Epithelial cell of esophagus (primary cell): ENCODE measurements at places on chromosomes 13 and 19.
A peak's percentile ranks its signal among the peaks of the same experiment; 100 is the strongest.

DNA sequence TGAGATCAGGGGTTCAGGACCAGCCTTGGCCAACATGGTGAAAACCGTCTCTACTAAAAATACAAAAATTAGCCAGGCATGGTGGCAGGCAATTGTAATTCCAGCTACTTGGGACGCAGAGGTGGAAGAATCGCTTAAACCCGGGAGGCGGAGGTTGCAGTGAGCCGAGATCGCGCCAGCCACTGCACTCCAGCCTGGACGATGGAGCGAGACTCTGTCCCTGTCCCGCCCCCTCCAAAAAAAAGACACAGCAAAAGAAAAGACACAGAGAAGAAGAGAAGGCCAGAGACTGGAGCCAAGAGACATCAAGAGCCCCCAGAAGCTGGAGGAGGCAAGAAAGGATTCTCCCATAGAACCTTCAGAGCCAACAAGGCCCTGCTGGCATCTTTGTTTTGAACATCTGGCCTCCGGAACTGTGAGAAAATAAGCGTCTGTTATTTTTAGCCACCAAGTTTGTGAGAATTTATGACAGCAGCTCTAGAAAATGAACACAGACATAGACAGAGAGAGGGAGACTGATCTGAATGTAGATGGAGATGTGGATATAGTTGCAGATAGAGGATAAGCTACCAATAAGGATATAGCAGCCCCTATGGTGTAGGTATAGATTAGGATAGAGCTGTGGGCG lies 25.7 kb upstream of the PNMA8B start:
- no peak for DNase-seq

- DNase-seq = no peak
Measured at GRCh38 chr13:39811696-39812095, 156.2 kb downstream of the COG6 start.

DNA sequence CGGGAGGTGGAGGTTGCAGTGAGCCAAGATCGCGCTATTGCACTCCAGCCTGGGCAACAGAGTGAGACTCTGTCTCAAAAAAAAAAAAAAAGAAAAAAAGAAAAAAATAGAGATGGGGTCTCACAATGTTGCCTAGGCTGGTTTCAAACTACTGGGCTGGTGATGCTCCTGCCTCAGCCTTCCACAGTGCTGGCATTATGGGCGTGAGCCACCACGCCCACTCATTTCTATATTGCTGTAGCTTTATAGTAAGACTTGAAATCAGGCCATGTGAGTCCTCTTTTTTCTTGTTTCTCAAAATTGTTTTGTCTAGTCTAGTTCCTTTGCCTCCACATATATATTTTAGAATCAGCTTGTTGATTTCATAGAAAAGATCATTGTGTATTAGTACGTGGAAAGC lies 18.3 kb downstream of the DNM2 start:
- no peak for DNase-seq

DNA sequence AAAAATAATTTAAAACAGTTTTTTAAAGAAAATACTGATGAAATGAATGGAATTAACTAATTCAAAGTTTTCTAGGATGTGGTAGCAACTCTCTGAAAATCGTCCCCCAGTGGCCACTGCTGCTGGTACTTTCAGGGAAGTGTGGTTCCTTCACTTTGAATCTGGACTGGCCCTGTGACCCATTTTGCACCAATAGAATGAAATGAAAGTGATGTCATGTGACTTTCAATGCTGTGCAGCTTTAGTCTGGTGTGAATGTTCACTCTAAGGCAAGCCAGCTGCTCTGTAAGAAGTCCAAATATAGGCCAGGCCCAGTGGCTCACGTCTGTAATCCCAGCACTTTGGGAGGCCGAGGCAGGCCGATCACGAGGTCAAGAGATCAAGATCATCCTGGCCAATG lies 26.4 kb upstream of the HNRNPA1L2 start:
- DNase-seq = no peak

GRCh38 chr19:46066471-46066870 lies 25.7 kb upstream of the IGFL4 start:
- no peak for DNase-seq

GRCh38 chr13:101763191-101763590 lies 310.7 kb downstream of the ITGBL1 start:
- no peak for DNase-seq

- peak; percentile 29 for DNase-seq
Measured at GRCh38 chr19:13055213-13056051, 47.2 kb downstream of the LYL1 start.
